GM12878 (cell line): ENCODE measurements at places on chromosomes 13 and 19. TPM values are rescaled to one million over a fixed set of nuclear protein-coding genes. Genes with fewer than 3 reads are reported as not detected.

The ZNF616 gene
- 3.3 and 4.5 TPM in 2 replicates for total RNA-seq

The ZNF439 gene
- 1.2 and 1.8 TPM in 2 replicates for total RNA-seq

- H3K4me3 ChIP-seq, result no peak within 1 kb of the TSS
- no peak for DNase-seq
- H3K4me1 ChIP-seq, result peaks cover 3% of the 10 kb centered on the region
- no peaks in the 10 kb centered on the region for H3K27me3 ChIP-seq
- H3K27ac ChIP-seq, result no peak within 1 kb of the TSS
These were observed at the start of gene CDC42EP5 for GRCh38 chr19:54473071-54473891. CDC42EP5 (minus strand) TSS chr19:54473296; CDS start chr19:54465547, 7,749 bp downstream.

DNA sequence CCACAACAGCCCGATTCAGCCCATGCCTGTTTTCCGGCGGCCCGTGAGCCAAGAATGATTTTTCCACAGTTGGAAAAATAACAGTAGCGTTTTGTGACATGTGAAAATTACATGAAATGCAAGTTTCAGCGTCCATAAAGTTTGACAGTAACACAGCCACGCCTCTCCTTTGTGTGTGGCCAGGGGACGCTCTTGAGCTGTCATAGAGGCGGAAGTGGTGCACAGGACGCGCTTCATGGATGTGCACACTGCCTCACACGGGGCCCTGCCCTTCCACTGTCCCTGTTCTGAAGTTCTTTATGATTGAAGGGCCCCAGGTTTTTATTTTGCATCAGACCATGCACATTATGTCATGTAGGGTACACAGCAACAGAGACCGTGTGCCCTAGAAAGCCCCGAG is 12.4 kb upstream of the ELAVL1 start:
- no peaks in the 10 kb centered on the region; the same call in 1 of the 2 replicates for H3K4me1 ChIP-seq
- no peaks in the 10 kb centered on the region for H3K27me3 ChIP-seq
- H3K27ac ChIP-seq, result no peak overlapping the region
- H3K4me3 ChIP-seq, result no peak overlapping the region
- DNase-seq, result no peak

- no peaks in the 10 kb centered on the region for H3K36me3 ChIP-seq
- no peak overlapping the region for H3K27ac ChIP-seq
These were observed 1.1 kb upstream of the SHC2 start for GRCh38 chr19:461721-462551.

The DCT gene
- total RNA-seq, result not detected in 2 replicates
